A549 treated with AZD2906 at 1 μM for 4 hours (cell line): ENCODE measurements at places on chromosomes 2 and 18. TPM values are rescaled to one million over a fixed set of nuclear protein-coding genes. Genes with fewer than 3 reads are reported as not detected.

ANTXR1 gene
- 94.7 to 152 TPM (median 122 TPM) in 5 replicates for total RNA-seq

DLGAP1 gene
- total RNA-seq = 0.01 to 0.06 TPM in 2 of 5 replicates, not detected in the others

GALNT5 gene
- total RNA-seq = 1.6 to 2.3 TPM (median 1.8 TPM) in 5 replicates

AGXT gene
- not detected in 5 replicates for total RNA-seq
